ENCODE measurements at places on chromosomes 16 and 17.

- DNase-seq = no peak
Observed at GRCh38 chr17:50638606-50638965, 3.9 kb downstream of the ABCC3 start.

- DNase-seq = no peak
Observed at GRCh38 chr16:88499836-88500251, 46.8 kb downstream of the ZFPM1 start.

DNA sequence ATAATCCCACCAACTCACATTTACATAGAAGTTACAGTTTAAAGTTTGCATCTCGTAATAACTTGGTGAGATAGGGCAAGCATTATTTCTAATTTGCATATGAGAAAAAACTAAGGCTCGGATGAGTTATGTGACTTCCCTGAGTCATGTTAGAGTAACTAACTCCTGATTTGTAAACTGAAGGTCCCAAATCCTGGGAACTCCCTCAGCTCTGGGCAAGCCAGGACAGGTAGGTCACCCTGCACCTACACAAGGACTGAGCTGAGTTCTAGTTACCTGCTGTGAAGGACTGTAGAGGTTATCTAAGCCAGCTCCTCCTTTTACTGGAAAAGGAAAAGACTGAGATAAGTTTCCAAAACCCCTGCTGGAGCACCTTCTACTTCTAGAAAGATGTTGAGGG is 92.1 kb upstream of the HLF start:
- no peak for DNase-seq

DNA sequence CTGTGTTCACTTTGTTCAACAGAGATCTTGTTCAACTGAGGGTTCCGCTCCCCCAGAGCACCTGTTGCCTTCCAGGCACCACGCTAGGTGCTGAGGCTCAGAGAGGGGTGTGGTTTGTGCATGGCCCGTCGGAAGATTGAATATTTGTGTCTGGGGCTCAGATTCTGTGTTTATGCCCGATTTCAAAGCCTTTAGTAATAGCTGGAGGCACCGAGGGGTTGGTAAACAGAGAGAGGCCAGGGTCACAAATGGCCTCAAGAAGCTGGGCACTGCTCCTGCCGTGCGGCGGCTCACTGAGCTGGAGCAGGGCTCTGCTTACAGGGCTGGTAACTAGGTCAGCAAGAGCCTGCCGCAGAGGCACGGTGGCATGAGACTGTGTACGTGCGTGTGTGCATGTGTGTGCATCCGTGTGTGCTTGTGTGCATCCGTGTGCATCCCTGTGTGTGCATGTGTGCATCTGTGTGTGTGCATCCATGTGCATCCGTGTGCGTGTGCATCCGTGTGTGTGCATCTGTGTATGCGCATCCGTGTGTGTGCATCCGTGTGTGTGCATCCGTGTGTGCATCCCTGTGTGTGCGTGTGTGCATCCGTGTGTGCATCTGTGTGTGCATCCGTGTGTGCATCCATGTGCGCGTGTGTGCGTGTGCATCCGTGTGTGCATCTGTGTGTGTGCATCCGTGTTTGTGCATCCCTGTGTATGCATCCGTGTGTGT is 5.4 kb downstream of the ITGAE start:
- DNase-seq = no peak

GRCh38 chr16:57807252-57807967 is 5.1 kb upstream of the KIFC3 start:
- no peak for DNase-seq

DNA sequence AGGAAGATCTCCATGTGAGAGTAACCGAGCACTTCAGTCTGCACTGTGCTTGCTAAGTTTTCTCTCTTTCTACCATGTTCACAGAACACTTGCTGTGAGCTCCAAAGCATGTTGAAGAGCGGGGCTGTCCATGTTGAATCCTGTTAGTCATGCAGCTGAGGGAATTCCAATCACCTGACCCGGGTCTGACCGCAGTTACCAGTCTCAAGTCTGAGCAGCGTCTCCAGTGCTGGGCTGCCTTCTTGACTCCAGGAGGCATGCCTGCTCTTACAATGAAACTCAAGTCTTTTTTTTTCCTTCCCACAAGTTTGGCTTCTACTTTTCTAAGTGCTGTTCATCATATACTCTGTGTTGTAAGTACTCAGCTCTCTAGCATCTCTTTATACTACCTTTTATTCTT is 44.3 kb downstream of the HOXB1 start:
- no peak for DNase-seq

DNA sequence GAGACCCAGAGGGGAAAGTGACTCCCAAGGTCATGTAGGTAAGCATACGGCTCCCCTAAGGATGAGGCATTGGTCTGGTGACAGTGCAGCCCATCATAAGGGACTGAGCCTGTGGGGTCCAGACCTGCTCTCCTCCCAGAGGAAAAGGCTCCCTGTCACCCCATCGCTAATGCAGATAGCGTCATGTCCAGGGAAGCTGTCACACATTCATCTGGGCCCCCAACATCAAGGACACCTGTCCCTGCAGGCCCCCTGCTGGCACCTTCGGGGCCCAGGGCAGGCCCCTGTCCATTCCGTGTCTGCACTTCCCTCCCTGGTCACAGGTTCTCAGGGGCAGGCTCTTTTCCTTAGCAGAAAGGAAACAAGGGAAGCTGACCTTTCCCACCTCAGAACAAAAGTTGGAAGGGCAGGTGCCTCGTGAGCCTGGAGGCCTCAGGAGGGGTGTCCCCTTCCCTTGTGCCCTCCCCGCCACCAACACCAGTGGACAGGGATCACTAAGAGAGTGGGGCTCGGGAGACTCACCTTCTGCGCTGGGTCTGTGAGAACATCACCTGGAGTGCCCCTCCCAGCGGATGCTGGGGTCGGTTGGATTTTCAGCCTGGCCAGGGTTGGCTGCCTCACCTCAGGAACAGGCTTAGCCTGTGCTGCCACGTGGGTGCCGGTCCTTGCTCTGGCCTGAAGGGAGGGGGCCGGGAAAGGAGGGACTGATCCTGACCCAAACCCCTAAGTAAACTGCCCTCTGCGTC is 17.3 kb upstream of the LASP1NB start:
- no peak for DNase-seq

DNA sequence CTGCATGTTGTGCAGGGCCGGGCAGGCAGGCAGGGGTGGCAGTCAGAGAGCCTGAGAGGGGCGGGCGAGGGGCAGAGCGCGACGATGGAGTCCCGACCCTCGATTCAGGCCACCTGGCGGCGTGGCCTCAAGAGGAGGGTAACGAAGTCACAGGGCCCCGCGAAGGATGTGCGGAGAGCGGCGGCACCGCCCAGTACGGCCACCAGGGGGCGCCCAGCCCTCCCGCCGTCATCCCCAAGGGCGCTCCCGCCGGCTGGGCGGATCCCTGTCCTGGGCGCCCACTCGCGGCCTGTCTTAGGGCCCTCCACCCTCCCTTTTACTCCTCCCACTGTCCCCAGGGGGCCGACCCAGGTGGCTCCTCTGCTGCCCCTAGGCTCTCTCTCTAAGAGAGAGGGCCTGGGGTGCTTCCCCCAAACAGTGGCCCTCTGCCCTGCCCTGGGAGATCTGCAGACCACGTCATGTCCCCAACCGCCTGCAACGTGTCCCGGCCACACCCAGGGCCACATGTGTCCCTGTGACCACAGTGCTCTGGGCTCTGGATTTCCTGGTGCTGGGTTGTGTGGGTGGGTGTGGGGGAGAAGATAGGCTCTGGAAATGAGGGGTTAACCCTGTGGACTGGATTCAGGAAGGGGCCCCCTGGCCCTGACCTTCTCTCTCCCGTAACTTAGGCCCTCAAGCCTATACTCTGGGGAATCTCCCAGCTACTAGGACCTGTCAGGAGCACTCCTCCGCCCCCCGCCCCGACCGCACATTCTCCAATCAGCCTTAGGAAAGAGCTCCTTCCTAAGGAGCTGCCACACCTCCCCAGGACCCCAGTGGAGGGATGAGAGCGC is 5.9 kb downstream of the DPEP2 start:
- peak; percentile 53 for DNase-seq

DNA sequence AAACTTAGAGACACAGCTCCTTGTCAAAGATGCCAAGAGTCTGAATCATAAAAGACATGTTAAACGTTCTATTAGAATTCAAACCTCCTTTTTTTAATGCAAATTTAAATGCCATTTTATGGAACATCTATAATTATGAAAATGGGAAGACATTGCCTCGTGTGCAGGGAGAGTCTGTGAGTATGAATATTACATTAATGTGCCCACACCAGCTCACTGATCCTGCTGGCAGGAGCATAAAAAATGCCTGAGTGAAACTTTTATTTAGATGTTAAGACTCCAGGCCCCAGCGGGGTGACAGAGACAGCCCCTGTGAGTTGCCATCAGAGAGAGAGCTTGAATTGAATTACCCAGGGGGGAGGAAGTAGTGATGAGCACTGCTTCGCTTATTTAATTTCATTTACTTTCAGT is 84.8 kb downstream of the SNX11 start:
- no peak for DNase-seq

GRCh38 chr17:50283246-50283645 is 9.0 kb downstream of the TMEM92 start:
- DNase-seq = no peak

DNA sequence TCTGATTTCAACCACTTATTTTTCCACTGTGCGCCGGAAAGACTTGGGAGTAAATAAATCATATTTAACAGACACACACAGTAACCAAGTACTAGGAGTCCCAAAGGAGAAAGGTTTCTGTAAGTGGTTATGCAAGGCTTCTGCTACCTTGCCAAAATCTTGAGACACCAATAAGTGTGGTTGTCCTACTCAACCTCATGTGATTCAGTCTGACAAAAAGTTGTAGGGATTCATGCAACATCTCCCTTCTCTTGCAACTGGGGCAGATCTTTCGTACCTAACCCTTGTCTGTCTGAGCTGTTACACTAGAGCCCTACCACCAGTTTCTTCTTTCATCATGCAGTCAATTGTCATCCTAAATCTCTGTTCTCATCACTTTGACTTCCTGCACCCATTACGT is 69.9 kb upstream of the NUDT7 start:
- DNase-seq = no peak

DNA sequence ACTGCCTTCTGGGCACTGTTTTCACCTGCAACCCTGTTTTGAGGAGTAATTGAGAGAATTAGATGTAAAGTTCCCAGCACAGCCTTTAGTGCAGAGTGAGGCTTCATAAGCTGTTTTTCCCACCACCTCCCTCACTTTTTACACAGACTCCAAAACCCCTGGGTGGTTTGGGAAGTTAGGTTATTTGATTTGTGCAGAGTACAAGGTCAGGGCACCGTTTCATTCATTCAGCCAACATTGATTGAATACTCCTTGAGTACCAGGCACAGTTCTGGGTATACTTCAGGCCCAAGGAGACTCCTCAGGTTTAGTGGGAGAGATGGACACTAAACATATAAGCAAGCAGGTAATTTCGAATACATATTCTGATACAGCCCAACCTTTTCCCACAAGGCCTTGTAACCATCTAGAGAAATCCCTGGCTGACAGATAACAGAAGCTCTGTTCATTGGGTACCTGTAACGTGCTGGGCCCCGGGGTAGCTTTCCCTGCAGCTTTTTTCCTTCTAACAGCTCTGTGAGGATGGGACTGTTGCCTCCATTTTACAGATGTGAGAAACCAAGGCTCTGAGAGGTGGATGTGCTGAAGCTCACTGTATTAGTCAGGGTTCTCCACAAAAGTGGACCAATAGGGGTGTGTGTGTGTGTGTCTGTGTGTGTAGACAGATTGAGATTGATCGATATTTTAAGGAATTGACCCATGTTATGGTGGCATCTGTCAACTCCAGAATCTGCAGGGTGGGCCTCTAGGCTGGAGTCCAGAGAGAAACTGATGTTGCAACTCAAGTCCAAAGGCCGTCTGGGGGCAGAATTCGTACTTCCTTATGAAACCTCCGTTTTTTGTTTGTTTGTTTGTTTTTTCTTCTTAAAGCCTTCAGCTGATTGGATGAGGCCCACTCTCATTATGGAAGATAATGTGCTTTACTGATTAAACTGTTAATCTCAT is 234.7 kb downstream of the SNX29 start:
- no peak for DNase-seq
